Stimulated activated CD8-positive, alpha-beta memory T cell treated with anti-CD3 and anti-CD28 coated beads, Interleukin-4, amount 100 ng/mL, for 24 hours (primary cell): ENCODE measurements at places on chromosomes 4 and X.

DNA sequence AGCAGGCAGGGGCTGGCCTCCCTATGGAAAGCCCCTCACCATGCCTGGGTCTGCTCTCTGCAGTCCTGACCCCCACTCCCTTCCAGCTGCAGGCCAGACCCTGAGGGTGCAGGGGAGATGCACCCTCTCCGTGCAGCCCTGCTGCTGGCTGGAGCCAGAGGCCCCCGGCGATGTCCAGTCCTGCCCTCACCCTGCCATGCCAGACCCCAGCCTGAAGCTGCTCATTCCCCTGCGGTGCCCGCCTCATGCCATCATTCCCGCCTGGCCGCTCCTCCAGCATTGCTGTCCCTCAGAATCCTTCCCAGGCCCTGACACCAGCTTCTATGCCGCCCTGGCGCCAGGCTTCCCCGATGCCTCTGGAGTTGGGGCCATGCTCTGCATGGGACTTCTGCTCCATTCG lies 72.4 kb downstream of the SORCS2 start:
- DNase-seq = no peak

DNA sequence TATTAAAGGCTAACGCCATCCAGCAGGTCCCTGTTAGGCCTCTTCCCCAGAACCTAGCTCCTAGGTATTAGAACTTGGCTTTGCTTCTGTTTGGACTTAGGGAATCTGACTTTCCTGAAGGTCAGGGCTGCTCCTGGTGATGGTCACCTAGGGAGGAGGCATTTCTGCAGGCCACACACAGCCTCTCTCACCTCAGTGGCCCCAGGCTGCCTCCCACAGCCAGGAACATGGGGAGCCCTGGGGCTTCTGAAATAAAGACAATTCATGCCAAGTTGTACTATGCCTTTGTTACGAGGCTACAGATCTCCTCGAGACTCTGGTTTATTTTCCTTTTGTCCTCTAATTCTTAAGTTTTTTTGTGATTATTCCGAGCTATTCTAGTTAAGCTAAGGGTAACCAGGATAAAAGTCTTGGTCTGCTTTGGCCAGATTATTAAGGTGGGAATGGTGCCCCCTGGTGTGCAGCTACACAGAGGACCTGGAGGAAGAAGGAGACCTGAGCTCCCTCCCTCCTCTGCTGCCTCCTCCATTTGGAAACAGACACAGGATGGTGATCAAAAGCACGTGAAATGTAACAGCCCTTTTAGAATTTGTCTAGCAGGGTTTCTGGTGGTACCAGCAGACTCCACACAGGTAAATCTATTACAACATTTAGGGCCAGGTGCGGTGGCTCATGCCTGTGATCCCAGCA lies 131.0 kb downstream of the DCLK2 start:
- DNase-seq = no peak

GRCh38 chrX:9902656-9903055 lies 64.5 kb upstream of the CLDN34 start:
- DNase-seq = no peak

DNA sequence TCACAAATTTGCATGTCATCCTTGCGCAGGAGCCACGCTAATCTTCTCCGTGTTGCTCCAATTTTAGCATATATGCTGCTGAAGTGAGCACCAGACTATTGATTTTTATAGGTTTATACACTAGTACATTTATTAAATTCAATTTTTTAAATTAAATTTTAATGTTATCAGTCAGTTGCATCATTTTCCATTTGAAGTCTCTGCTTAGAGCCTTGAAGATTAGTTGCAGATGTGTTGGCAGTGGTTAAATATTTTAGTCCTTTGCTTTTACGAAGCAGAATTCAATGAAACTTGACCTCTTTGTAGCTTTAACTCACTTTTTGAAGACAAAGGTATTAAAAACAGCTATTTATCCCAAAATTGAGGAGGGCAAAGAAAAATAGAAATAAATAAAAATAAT lies 16.5 kb downstream of the TRAPPC11 start:
- DNase-seq = no peak

GRCh38 chr4:138405466-138405891 lies 163.3 kb upstream of the SLC7A11 start:
- no peak for DNase-seq

GRCh38 chr4:121806411-121806810 lies 5.3 kb downstream of the EXOSC9 start:
- DNase-seq = no peak

DNA sequence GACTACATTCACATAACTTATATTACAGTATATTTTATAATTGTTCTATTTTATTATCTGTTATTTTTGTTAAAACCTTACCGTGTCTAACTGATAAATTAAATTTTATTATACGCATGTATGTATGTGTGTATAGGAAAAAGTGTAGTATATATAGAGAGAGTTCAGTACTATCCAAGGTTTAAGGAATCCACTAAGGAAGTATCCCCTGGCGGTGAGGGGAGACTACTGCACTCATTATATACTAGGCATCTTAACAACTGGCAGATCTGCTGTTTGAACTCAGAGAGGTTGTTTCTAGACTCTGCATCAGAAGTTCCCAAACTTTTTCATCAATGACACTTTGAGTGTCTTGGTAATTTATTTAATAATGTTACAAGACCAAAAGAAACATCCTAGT lies 70.9 kb downstream of the NDST4 start:
- no peak for DNase-seq

- DNase-seq = no peak
These were observed 55.5 kb upstream of the FBXW7 start for GRCh38 chr4:152591396-152591795.

- DNase-seq = no peak
These were observed 41.6 kb upstream of the CXorf38 start for GRCh38 chrX:40688929-40689328.

- DNase-seq = no peak
These were observed 3.8 kb downstream of the HPGDS start for GRCh38 chr4:94338681-94339351.

- no peak for DNase-seq
These were observed 1.1 kb upstream of the DKK2 start for GRCh38 chr4:107037199-107037584.

- DNase-seq = no peak
These were observed 340.1 kb upstream of the PPARGC1A start for GRCh38 chr4:24229978-24230377.

DNA sequence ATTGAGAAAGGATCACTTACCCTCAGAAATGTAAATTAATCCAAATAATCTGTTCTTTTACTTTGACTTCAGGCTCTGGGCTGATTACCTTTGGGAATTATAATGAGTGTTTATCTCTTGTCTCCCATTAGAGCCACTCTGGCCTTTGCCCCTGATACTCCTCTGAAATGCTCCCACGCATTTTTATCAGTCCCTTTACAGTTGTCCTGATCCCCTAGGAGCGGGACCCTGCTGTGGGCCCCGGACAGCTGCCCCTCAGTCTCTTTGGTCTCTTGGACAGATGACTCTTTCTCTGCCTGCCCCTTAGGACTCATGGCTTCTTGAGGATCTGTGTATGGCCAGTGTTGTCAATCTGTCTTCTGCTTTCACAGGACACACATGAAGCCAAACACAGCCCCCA lies 1.0 kb upstream of the TRIM75 start:
- DNase-seq = no peak

DNA sequence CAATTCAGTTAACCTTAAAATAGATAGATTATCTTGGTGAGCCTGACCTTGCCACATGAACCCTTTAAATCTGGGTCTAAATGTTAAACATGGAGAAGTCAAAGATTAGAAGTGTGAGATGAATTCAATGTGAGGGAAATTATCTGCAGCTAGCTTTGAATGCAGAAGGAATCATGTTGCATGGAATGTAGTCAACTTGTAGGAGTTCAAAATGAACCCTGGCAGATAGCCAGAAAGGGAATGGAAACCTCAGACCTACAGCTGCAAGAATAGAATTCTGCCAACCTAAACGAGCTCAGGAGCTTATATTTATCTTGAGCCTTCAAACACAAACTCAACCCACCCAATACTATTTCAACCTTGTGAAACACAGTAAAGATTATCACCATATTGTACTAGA lies 632.5 kb downstream of the KCTD8 start:
- DNase-seq = no peak

- no peak for DNase-seq
These were observed 44.8 kb upstream of the NEIL3 start for GRCh38 chr4:177264788-177265422.

DNA sequence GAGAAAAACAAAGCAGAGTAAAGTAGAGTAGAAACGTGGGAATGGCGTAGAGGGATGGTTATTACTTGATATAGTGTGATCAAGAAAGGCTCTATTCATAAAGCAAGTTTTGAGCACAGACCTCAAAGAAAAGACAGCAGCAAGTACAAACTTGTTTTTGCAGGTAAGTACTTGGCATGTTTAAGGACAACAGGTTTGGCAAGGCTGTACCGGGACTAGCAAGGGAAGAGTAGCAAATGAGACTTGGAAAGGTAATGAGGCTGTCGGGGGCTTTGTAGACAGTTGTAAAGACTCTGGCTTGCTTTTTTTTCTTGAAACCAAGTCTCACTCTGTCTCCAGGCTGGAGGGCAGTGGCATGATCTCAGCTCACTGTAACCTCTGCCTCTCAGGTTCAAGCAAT lies 40.9 kb downstream of the NEK1 start:
- no peak for DNase-seq

DNA sequence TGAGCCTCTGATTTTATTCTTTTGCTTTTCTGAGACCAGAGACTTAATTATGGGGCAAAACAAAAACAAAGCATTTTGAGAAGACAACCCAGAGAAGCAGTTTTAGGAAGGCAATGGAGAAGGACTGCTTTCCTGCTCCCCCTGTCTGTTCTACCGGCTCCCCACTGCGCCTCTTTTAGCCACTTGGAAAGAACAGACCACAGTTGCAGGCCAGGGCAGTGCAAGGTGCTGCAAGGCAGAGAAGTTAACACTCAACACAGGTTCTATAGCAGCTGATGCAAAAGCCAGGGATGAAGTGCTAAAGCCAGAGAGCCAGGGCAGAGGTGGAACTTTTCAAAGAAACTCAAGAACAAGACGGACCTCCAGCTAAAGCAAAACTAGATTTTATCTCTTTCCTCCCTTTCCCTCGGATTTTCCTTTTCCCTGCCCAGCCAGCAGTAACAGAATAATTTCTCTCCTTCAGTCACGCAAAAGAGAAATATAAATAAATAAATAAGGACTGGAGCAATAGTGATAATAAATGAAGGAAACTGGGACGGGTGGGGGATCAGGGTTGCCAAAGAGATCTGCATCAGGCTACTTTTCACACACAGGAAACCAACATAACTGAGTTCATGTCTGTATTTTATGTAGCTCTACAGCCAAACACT lies 10.4 kb downstream of the SH3RF1 start:
- DNase-seq = no peak

DNA sequence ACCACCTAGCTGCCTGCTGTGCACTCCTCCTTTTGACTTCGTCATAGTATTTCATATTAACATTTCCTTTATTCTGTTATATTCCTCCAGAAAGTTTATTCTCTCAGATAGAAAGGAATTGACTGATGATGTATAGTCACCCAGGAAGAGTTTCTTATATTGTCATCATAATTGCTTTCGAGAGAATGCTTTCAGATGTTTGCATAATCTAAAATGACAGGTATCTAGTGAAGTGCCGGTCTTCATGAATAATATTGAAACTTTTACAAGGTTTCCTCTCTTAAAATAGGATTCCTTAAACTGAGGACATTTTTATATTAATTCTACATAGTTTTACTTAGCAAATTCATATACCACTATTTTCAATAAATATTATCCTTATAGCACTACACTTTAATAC lies 10.1 kb downstream of the SEC24D start:
- no peak for DNase-seq

- DNase-seq = no peak
These were observed 105.9 kb downstream of the THOC2 start for GRCh38 chrX:123626962-123627361.

DNA sequence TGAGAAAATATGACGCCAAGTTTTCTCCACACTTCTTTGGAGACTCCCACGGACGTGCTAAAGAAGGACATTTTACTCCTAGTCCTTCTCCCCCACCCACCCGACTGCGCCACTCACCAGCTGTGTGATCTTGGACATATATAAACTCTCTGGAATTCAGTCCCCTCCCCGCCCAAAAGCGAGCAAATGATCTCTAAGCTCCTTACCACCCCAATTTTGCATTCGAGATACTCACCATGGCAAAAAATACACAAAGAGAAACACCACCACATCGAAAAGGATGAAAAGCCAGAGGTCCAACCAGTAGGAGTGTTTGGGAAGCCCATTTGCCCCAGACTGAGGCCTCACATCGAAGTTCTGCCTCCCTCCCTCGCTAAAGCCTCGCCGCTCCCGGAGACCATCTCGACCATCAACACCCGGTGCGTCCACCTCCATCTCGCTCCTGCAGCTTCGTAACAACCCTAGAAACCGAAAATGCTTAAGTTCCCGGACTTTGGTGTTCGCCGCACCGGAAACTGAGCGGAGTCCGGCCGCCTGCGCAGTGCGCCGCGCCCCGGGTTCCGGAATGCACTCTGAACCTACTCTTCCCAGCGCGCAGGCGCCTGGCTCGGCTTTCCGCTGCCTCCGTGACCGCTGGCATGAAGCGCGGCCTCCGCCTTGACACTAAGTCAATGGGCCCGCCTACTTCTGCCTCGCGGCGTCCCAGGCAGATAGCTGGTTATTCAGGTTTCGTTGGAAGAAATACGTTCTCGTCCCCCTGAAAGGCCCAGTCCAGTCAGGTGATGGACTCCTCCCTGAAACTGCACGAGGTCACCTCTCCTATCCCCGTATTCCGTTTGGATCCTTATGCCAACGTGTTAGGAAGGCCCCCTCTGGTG lies 21.6 kb downstream of the FABP2 start:
- peak; percentile 91 for DNase-seq

- no peak for DNase-seq
These were observed 54.1 kb downstream of the SRPX start for GRCh38 chrX:38166478-38167083.

GRCh38 chrX:72367516-72367915 lies 61.8 kb upstream of the CITED1 start:
- no peak for DNase-seq

DNA sequence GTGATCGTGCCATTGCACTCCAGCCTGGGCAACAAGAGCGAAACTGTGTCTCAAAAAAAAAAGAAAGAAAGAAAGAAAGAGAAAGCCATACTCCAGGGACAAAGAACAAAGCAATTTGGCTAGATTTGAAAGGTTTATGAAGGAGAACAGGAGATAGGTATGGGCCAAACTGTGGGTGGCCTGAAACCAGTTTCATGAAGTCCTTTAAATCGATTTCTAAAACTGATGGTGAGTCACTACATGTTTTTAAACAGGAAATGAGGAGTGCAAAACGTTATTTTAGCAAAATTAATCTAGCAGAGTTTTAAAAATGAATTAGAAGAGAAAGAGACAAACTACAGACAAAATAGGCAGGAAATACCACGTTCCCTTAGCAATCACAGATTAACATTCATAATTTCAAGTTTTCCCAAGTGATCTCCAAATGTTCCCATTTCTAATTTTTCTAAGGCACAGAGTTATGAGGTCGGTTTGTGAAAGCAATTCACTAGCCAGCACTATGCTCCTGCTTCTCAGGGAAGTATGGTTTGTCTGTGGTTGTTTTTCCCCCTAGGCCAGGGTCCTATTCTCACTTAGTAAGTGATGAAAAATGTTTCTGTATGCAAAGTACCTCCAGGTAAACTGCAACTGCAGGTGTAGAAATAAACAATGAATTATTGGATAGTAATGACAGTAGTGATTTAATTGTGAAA lies 190.6 kb downstream of the PPP3CA start:
- no peak for DNase-seq
